ENCODE measurements at places on chromosomes 3 and 15. TPM values are rescaled to one million over a fixed set of nuclear protein-coding genes. Genes with fewer than 3 reads are reported as not detected.

GRCh38 chr3:16385151-16385550 lies 120.1 kb downstream of the OXNAD1 start:
- no peak for DNase-seq

DNA sequence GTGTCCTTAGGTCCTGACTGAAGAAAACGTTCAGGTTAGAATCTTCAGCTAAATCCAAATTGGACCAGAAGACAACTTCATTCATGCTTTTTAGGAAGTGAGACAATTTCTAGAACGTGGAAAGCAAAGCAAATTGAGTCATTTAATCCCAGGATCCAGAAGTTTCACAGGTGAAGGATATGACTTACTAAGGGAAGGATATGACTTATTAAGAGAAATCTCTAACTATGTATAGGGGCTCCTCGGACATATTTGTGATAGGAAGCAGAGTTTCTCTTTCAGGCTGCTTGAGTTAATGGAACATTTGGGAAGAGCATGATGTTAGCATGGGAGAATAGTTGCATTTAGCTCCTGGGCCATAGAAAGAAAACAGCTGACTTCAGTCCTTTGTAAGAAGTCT lies 16.1 kb upstream of the PLOD2 start:
- no peak for DNase-seq

DNA sequence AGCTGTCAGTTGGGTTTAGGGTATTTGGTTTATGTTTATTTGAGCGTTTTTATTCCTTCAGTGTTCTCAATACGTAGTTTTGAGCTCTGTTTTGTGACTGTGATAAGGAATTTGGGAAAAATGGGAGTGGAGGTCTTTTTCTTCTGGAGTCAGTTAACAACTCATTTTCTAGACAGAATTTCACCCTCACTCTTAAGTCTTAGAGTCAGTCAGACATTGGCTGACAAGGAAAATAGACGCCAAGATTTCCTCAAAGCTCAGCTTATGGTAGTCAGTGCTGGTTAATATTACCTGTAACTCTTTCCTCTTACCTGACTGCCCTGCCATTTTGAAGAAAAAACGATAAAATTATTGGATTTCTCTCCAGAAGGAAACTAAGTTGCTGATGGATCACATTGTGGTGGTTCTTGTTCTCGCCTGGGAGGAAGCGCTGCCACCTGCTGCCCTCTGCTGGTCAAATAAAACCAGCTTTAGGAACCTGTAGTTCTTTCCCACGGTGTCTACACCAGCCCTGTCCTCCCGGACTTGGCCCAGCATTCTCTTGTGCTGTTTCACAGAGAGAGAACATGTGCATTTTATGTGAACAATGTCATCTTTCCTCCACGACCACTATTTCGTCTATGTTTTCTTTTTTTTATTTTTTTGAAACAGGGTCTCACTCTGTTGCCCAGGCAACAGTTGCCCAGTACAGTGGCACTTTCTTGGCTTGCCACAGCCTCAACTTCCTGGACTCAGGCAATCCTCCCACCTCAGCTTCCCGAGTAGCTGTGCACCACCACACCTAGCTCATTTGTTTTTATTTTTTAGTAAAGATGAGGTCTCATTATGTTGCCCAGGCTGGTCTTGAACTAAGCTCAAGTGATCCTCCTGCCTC lies 41.4 kb upstream of the UMPS start:
- peak; percentile 95 for DNase-seq

GRCh38 chr15:71456362-71456761 lies 341.1 kb downstream of the THSD4 start:
- no peak for DNase-seq

FGF12 gene
- not detected for total RNA-seq

DNA sequence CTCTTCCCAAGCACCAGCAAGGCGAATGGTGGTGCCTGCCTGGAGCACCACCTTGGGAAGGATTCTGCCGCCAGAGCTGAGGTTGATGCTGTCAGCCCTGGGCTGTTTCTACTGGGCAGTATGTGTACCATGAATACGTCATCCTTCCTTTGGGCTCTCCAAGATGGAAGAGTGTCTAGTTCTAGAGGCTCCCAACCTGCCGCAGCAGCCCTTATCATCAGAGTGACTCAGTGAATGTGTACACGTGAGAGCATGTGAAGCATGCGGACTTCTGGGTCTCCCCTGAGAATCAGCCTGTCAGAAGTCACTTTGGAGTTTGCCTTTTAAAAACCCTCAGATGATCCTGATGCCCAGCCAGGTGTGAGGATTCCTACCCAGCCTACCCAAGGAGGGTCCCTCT lies 20.9 kb downstream of the PLA2G4D start:
- no peak for DNase-seq

GRCh38 chr3:135229018-135229495 lies 434.0 kb downstream of the EPHB1 start:
- no peak for DNase-seq

DNA sequence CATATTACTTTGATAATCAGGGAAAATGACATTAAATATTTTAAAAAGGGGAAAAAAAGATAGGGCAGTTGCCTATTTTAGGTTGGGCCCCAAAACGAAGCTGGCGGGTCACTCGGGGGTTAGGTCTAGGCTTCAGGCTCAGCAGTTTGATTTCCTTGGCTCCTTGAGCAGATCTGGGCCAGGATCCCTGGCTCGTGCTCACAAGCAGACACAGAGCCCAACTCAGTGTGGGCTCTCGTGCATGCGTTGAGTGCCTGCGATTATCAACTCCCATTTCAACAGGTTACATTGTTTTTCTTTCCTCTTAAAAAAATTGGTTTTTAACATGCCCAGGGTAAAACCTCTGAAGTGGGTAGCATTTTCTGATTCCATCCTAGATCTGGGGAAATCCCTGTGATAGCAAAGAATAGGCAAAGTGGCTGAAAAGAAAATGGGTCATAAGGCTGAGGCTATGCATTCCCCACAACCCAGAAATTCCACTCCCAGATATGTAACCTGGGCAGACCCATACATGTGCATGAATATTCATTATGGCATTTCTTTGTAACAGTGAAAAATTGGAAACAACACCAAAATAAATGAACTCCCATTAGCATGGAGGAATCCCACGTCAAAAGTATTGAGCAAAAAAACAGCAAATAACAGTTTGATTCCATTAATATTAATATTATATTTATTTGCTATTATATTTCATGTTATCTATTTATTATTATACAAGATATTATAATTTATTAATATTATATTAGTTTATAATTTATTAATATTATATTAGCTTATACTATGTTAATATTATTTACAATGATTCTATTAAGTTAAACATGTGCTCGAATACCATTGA lies 27.8 kb downstream of the FAM43A start:
- no peak for DNase-seq

GPR156 gene
- 0.34 TPM for total RNA-seq

GRCh38 chr3:196624067-196624790 lies 15.3 kb upstream of the NRROS start:
- no peak for DNase-seq

DNA sequence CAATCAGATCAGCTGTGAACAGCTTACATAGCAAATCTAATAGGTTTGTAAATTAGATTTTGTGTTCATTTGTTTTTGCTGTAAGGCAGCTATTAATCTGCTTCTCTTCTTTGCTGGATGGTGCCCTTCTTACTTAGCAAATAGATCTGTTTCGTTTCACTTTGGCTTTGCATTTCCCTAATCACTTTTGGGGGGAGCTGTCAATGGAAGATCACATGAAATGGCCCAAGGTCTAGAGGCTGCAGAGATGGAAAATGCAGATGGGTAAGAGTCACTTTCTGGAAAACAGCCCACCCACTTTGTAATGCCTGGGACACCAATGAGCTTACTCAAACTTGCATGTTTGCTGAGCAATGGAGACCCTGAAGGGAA lies 36.4 kb downstream of the ST8SIA2 start:
- DNase-seq = no peak

- no peak for DNase-seq
These were observed 234.1 kb downstream of the RORA start for GRCh38 chr15:60994963-60995475.

DNA sequence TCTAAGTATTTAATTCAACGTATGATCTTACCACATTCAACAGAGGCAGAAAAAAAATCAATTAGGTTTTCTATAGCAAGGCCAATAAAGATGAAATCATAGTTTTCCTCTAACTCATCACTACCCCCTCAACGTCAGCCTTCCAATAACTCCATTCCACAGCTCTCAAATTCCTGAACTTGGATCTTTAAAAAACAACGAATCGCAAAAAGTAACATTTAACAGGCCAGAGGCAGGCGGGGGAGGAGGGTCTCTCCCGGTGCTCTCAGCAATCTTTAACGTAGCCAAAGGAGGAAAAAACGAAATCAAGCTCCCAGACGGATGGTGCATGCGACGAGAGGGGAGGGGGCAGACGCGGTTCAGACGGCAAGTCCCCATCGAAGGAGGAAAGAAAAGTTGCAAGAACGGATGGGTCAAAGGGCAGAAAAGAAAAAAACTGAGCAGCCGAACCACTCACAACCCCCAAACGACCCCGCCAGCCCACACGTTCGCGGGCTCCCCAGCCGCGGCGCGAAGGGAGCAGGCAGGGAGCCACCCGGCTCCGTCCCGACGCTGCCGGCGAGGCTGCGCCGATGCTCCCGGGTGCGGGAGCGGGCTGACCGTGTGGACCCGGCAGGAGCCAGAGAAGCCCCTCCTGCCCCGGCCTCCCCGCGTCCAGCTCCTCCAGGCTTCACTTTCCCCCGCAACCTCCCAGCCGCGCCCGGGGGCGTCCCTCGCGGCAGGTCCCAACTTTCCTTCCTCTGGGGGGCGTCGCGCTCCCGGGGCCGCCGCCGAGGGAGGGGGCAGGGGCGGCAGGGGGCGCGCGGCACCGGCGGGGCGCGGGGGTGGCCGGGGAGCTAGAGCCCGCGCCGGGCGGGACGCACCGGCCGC lies 703 bp downstream of the PEAK1 start:
- DNase-seq = no peak

LRRC15 gene
- total RNA-seq = 21.0 TPM

DNA sequence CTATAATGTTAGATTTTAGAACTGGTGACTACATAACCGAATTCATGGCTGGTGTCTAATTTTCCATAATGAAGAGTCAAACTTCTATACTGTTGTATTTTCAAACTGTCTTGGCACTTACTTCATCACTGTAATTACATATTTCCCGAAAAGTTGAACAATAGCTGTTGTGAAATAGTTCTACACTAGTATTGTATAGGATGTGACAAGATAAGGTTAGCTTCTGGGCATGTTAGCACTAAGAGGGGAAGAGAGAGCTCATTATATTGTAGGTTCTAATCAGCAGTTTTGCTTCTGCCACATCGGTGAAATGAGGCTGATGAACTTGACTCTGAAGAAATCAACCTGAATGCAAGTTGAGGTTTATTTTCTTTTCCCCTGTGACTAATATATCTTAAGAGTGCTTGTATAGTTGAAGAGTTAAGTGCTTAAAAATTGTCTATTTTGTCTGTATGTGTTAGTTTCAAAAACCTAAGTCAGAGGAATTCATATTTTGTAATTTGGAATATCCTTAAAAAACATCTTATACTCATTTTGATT lies 8.9 kb downstream of the GYG1 start:
- DNase-seq = no peak

GRCh38 chr15:78067328-78068228 lies 9.9 kb downstream of the TBC1D2B start:
- DNase-seq = no peak

DNA sequence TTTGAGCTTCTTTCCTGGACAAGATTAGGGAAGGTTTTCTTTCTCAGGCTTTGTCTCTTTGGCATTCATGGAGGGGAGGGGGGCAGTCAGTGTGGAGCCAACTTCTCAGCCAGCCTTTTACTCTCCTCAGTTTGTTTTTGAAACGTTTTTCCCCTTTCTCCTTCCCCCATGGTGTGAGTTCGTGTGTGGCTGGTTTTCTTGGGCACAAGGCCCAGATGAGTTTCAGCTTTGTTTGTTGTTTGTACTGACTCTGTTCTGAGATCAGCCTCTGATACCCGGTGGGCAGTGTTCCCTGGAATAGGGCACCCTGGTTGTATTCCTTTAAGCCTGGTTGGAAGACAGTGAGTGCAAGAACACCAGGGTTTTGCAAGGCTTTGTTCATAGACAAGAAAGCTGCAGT lies 168.2 kb upstream of the RARB start:
- DNase-seq = no peak

DNA sequence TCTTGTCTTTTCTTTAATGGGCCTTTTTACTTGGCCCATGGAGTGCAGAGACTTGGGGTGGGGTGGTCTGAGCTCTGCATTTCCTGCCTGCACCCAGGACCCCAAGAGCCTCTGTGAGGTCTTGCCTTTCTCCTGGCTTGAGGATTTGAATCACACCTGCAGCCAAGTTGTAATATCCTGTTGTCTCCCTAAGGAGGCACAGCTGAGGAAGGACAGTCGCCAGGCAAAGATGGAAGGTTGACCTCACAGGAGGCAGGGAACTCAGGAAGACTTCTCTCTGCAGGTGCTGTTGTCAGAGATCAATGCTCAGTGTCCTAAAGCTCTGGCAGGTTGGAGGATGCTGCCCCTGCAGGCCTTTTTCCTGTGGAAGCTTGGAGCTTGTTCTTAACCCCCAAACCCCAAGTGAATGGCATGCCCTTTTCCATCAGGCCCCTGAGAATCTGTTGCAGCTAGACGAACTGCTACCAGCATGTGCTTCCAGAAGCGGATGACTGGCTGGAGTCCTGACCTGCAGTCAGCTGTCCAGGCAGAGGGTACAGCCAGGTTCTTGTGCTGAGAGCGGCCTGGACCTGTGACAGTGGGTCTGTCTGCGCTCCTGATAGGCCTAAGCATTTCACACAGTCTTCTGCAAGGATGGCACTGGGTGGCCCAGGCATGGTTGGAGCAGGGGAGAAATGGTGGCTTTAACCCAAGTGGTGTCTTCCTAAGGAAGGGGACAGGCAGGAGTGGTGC lies 120.0 kb downstream of the EEFSEC start:
- peak; percentile 65 for DNase-seq

DNA sequence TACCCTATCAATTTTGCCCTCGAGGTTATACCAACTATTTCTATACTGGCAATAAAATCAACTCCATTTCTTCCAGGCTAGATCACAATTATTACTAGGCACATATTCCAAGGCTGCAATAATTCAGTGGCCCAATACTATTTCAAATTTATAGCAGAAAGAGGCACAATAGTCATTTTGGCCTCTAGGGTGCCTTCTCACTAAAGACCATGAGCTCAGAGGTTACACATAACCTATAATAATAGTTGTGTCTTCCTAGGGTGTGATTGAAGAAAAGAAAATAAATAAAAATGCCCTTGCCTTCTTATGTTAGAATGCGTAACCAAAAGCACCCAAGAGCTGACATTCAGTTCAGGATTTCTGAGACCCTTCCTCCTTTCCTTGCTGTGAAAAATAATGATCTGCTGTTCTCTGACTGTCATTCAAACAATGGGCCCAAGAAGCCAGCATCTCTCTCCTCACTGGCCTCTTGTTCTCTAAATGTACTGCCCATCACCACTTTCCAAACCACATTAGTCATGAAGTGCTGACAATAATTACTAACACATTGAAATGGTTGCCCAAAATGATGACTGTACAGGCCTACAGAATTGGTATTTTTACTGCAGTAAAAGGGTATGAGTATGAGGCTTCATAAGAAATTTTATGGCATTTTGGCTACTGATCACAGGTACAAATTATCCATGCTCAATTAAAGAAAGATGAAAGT lies 244.8 kb downstream of the LRRN1 start:
- DNase-seq = no peak

- no peak for DNase-seq
These were observed 45.5 kb downstream of the TMEM39A start for GRCh38 chr3:119417771-119418512.
